Stimulated activated CD8-positive, alpha-beta memory T cell treated with anti-CD3 and anti-CD28 coated beads, Interleukin-2, amount 100 ng/mL, for 1 hour (primary cell): ENCODE measurements at places on chromosomes 1 and 21.

DNA sequence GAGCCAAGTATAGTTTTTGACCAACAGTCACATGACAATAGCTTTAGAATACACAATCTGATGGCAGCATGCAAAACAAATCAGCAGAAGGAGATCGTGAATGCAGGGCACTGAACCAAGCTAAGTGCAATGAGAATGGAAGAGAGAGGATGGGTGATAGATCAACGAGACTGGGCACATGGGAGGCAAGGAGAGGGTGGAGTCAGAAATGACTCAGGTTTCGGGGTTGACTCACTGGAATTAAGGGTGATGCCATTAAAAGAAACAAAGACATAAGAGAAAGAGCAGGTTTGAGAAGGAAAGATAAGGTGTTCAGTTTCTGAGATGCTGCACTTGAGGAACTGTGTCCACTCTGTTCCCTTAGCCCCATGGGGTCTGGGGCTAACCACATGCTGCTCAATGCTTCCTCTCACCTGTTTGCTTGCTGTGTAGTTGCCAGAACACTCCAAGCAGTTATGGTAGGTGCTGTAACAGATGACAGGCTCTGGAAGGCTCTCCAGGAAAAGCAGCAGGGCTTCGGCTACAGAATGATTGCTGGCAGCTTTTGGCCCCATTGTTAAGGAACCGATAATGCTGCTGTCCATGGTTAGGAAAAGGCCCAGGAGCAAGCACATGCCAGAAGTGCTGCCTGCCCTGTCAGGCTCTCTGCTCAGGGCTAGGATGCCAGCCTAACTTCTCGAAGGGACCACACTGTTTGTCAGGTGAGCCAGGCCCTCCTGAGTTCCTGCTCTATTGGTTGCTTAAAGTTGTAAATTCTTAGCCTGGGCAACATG lies 6.1 kb upstream of the MTF1 start:
- DNase-seq: no peak

GRCh38 chr21:29256126-29256910 lies 42.4 kb upstream of the BACH1 start:
- DNase-seq: no peak

- DNase-seq: no peak
Measured at GRCh38 chr1:176957603-176958002, 206.9 kb downstream of the ASTN1 start.

DNA sequence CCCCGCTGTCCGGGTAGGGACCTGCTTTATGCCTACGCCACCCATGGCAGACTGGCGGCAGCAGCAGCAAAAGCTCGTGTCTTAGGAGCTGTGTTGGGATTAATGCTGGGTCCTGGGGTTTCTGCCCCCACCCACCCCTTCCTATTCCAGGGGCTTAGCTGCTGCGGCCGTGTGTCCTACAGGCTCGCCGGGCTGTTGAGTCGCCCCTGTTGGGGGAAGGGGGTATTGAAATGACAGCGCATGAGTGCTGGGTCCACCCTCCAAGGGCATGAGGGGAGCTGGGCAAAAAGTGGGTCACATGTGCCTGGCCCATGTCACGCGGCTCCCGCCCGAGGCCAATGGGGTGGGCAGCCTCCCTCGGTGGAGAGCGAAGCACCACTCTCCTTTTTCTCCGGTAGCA lies 118.3 kb upstream of the COL6A1 start:
- no peak for DNase-seq

DNA sequence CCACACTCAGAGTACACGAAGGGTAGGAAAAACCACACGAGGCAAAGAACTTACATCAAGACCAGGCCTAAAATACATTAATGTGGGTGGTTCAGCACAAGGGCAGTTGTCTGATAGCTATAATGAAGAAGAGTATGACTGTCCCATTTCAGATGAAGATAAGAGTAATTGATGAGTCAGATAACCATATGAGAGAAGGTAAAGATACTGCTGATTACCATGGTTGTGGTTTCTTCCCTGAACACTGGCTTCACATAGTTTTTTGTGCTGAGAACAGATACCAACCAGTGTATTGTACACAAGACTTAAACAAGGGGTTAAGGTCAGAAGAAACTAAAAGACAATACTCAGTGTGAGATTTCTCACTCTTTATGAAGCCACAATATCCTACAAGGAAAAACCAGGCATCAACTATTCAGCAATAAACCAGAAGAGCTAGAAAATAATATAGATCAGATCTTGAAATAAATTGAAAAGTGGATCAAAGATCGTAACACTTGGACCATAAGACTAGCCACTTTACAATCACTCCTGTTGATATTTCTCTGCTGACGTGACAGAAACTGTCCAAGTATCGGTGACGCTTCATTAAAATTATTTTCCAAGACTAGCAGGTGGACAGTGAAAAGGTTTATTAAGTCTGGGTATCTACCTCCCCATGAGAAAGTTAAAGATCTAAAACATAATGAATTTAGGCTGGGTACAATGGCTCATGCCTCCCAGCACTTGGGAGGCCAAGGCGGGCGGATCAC lies 28.6 kb downstream of the PUM1 start:
- DNase-seq: no peak

DNA sequence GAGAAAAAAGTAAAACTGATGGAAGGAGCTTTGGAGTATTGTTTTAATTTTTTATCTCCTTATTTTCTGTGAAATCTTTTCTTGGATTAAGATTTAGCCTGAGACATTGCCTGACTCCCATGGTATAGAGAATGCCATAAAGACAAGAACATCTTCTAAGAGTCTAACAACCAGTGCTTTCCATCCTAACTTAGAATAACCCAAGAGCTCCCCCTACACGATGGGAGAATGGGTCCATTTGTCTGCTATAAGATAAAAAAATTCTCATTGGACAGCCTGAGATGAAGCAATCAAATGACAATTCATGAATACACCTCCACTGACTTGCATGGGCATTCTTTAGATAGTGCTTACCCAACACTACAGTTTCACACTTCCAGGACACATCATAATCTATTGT lies 478.1 kb downstream of the TTLL7 start:
- DNase-seq: no peak

- no peak for DNase-seq
Measured at GRCh38 chr1:17676387-17677060, 78.6 kb upstream of the ACTL8 start.

DNA sequence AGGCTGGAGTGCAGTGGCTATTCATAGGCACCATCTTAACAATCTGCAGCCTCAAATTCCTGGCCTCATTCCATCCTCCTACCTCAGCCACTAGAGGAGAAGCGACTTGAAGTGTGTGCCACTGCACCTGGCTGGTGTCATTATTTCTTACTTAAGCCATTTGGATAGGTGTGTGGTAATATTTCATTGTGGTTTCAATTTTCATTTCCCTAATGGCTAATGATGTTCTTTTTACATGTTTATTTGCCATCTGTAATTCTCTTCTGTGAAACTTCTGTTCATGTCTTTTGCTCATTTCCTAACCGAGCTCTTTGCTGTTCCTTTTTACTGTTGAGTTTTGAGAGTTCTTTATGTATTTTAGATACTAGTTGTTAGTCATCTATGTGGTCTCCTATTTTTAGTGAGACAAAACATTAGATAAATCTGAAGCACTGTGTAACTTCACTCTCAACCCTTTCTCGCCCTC lies 66.8 kb downstream of the SLC27A3 start:
- DNase-seq: no peak

DNA sequence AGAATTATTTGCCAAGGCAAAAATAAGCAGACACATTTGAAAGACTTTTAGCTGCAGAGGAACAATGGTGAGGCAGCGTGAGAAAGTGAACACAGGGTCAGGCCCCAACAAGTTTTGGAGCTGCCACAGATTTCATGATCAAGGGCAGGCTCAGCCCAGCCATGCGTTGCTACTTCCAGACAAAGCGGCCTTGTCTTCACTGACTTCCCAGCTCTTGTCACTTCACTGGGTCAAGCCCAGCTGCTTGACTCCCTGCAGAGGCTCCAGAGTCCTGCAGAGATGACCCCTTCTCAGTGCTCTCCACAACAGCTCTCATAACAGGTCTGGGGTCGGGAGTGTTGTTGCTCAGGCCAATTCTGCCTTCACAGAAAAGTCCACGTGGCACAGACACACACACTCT lies 35.8 kb downstream of the HHAT start:
- no peak for DNase-seq

GRCh38 chr1:13778431-13778830 lies 78.4 kb downstream of the PRDM2 start:
- DNase-seq: no peak

DNA sequence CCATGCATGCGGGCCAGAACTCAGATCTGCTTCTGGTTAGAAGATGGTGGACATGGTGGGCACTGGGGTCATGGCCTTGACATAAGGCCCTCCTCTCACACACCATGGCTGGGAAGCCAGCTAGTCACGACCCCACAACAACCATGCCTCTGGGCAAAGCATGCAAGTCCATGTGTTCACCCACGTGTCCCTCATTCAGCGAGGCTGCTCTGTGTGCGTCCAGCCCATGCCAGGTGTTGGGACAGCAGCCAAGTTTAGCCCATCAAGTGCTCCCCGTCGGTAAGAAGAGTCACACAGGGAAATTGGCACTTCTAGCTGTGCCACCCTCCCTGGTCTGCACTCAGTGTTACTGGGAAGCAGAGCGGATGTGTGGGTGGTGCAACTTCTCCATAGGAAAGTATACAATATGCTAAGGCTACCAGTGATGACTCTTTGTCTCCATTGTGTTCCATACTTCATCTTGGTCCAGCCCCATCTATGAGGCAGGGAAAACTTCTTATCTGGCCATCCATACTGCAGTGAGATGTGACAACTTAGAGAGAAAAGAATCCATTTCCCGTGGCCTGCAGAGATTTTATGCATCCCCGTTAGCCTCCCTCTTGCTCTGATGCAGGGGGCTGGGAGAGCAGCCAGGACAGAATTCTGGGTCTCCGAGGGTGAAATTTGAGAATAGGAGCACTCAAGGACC lies 198.0 kb downstream of the GRIK3 start:
- DNase-seq: no peak

GRCh38 chr1:211616965-211617297 lies 38.0 kb upstream of the SLC30A1 start:
- DNase-seq: no peak

GRCh38 chr1:237713916-237714315 lies 176.8 kb downstream of the ZP4 start:
- no peak for DNase-seq

DNA sequence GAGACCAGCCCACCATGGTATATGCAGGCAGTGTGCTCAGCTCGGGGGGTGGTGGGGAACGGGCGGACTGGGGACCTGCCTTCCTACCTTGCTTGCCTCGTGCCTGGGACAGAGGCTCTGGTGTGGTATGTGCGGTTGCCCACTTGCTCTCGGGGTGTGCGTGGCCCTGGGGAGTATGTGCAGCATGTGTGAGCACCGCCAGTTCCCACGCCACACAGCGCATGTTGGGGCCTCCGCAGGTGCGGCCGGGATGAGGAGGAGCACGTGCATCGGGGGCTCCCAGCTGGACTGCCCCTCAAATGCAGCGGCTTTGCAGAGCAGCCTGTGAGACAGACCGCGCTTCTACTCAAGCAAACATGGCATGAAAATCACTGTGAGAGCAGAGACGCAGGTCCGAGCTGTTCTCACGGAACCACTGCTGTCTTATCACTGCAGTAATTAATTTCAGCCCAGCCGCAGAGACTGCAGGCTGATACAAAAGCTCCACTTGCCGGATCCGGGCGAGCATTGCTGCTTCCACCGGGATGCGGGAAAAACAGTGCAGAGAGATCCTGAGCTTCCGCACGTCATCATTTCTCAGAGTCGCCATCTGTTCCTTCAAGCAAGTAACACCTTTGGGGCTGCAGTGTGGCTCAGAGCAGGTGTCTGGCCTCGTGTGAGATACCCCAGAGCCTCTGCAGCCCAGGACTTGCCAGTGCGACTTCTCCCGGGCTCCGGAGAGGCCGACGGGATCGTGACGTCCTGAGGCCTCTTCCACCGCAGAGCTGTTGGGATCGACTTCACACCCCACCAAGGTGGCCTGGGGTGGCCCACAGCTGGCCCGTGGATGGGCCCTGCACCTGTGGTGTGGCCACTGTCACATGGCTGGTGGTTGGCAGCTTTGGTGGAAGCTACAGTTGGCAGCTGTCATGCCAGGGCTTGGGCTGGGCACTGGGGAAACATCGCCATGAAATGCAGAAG lies 92.6 kb upstream of the ACTRT2 start:
- DNase-seq: no peak
